ENCODE measurements at places on chromosomes 16 and 17. TPM values are rescaled to one million over a fixed set of nuclear protein-coding genes. Genes with fewer than 3 reads are reported as not detected.

Gene PNMT
- 1.2 TPM for total RNA-seq

GRCh38 chr17:48295362-48296288 is 134.4 kb downstream of the SKAP1 start:
- peak overlapping the region; percentile 15 for H3K4me3 ChIP-seq
- H3K27ac ChIP-seq, result no peak overlapping the region
- H3K36me3 ChIP-seq, result no peaks in the 10 kb centered on the region
- DNase-seq, result peak; percentile 63

GRCh38 chr16:85891033-85891775 is 7.8 kb upstream of the IRF8 start:
- DNase-seq, result peak; percentile 81
- H3K4me1 ChIP-seq, result peaks cover 25% of the 10 kb centered on the region
- no peak overlapping the region for H3K27ac ChIP-seq
- peaks cover 15% of the 10 kb centered on the region for H3K27me3 ChIP-seq
- H3K4me3 ChIP-seq, result no peak overlapping the region

Gene CTRB2
- total RNA-seq, result not detected
